Stimulated activated CD4-positive, alpha-beta T cell treated with anti-CD3 and anti-CD28 coated beads, Interleukin-1b, Interleukin-23, amount 100 ng/mL, for 24 hours (primary cell): ENCODE measurements at places on chromosomes 4 and X.

- no peak for DNase-seq
Measured at GRCh38 chr4:14410516-14410915, 591.8 kb upstream of the CPEB2 start.

GRCh38 chr4:48483777-48484493 is 792 bp downstream of the SLC10A4 start:
- DNase-seq = no peak

GRCh38 chr4:19155568-19155967 is 1096.1 kb upstream of the SLIT2 start:
- DNase-seq = no peak

DNA sequence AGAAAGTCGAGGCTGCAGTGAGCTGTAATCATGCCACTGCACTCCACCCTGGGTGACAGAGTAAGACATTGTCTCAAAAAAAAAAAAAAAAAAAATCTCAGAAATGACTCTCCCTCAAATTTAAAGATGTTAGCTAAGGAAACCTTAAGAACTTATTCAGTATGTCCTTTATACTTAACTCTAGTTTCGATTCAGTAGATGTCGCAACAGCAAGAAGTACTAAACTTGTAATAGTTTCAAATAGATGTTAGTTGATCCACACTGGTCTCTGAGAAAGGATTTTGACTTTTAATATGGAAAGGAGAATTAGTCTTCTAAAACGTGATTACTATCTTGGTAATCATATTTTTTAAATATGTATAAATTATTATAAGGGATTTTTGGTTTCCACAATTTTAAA is 29.6 kb downstream of the NKX3-2 start:
- no peak for DNase-seq

GRCh38 chrX:143581240-143581639 is 54.7 kb downstream of the SLITRK4 start:
- DNase-seq = no peak

GRCh38 chr4:74174941-74175340 is 17.0 kb downstream of the MTHFD2L start:
- no peak for DNase-seq

- DNase-seq = no peak
Measured at GRCh38 chr4:40173470-40173875, 23.4 kb upstream of the RHOH start.

- no peak for DNase-seq
Measured at GRCh38 chrX:19636980-19637379, 121.7 kb upstream of the MAP3K15 start.

DNA sequence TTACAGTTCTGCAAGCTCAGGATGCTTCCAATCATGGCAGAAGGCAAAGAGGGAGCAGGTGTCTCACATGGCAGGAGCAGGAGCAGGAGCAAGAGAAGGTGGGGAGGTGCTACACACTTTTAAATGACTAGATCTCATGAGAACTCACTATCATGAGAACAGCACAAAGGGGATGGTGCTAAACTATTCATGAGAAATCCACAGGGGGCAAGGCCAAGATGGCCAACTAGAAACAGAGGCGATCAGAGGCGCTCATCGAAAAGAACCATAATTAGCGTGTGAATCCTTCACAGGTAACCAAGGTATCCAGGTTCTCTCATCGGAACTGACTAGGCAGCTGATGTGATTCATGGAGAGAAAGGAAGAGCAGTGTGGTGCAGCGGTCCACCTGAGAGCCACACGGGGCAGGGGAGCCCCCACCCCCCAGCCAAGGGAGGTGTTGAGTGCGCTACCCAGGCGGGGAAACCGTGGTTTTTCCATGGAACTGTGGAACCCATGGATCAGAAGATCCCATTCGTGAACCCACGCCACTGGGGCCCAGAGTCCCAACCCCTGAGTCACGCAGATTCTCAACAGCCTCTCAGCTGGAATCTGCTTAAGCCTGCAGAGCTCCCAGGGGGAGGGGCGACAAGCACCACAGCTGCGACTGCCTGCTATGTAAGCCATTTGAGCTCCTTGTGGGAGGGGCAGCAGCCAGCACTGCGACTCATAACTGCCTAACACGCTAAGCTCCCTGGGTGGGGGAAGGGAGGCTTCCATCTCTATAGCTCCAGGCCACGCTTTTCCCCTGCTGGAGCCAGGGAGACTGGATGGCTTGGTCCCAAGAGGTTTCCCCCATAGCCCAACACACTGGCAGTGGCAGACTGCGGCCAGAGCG is 46.7 kb downstream of the FGF16 start:
- no peak for DNase-seq

DNA sequence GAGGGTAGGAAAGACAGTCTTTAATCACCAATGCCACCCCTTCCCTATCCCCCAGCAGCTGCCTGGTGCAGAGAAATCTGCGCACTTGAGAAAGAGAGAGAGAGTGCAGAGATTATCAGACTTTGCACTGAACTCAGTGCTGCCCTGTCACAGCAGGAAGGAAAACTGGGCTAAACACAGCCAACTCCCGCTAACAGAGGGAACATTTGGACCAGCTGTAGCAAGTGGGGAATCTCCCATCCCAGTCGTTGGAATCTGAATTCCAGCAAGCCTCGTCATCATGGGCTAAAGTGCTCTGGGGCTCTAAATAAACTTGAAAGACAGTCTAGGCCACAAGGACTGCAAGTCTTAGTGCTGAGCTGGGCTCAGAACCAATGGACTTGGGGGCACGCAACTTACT is 168.7 kb downstream of the DLG3 start:
- DNase-seq = no peak

- DNase-seq = no peak
Measured at GRCh38 chr4:11623726-11624037, 195.0 kb upstream of the HS3ST1 start.
